Thyroid gland (tissue), 4 donors: ENCODE measurements at places on chromosomes 1 and 21. TPM values are rescaled to one million over a fixed set of nuclear protein-coding genes. Genes with fewer than 3 reads are reported as not detected.

FMO5 gene
- total RNA-seq = 1.7 TPM

ENAH gene
- 24.5 TPM for total RNA-seq

ESRRG gene
- 24.8 TPM for total RNA-seq

TRAF5 gene
- 4.0 TPM for total RNA-seq

FMO3 gene
- total RNA-seq = 0.39 TPM

APCS gene
- not detected for total RNA-seq

- DNase-seq = no peak
Observed at GRCh38 chr1:31626223-31627207, 9.0 kb downstream of the HCRTR1 start.

GRCh38 chr1:20486457-20487235 is 636 bp upstream of the CAMK2N1 start:
- DNase-seq = peak; percentile 71

- no peak for DNase-seq
Observed at GRCh38 chr1:201763455-201764140, 65.4 kb upstream of the IPO9 start.

DNA sequence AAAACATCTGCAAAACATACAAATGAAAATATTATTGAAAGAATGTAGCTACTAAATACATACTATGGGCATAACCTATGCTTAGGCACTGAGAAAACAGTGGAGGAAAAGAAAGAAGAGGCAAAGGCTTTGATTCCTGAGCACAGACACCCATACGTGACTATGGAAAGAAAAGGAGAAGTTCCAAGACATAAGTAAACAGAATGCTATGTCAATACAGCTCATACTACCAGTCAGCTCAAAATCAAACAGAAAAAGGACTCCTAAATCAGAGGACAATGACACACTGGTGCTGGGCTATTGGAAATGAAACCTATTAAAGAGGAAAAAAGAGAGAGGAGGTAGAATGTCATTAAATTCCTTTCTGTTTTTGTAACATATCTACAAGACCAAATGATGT is 225.4 kb downstream of the SMYD3 start:
- no peak for DNase-seq

DNA sequence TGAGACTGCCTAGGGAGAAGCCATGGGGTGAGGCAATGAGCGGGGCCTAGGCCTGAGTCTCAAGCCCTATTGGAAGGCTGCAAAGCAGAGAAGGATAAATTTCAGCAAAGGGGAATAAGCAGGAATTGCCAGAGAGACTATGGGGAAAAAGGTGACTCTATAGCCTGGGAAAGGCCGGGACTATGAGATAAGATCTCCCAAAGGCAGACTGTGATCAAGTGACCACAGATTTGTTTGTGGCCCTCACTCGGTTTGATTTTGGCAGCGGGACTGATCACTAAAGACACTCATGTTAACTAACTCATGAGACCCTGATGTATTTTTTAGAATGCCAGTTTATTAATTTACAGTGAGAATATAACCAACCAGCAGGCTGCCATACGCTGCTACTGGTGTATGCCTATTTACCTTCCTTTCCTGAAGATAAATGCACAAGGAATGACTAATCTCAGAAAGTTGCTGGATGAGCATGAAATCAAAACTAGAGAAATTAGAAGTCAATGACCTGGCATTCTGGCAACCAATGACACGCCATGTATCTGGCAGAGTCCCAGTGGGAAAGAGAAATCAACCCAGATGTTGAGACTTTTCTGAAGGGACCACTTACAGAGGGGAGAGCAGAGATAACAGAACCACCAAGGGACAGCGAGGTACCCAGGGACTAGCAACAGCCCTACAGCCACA is 4.3 kb downstream of the HSF2BP start:
- no peak for DNase-seq

DNA sequence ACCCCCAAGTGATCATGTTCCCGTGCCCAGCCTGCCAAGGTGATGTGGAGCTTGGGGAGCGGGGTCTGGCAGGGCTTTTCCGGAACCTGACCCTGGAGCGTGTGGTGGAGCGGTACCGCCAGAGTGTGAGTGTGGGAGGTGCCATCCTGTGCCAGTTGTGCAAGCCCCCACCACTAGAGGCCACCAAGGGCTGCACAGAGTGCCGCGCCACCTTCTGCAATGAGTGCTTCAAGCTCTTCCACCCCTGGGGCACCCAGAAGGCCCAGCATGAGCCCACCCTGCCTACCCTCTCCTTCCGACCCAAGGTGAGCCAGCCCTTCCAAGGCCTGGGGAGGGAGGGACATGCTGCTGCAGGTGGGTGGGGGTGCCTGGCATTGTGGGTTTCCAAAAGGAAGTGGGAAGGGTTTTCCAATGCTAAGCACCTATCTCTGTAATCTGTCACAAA is 2.3 kb downstream of the TRIM46 start:
- DNase-seq = no peak

DNA sequence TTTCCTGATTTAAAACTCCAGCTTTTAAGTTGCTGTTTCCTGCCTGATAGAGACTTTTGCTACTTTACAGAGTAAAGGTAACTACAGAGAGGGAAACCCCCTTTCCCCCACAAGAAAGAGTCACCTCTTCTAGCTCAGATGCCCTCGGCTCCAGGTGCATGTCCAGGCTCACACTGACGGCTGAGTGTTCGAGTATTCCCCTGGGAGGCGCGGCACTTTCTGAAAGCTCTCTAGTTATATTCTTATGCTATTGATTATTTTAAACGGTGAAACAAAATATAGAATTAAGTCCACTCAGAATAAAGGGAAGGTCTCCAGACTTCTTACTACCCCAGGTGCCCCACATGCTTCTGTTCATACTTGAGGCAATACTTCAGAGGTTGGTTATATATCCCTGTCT is 160.3 kb upstream of the FMN2 start:
- DNase-seq = no peak

DNA sequence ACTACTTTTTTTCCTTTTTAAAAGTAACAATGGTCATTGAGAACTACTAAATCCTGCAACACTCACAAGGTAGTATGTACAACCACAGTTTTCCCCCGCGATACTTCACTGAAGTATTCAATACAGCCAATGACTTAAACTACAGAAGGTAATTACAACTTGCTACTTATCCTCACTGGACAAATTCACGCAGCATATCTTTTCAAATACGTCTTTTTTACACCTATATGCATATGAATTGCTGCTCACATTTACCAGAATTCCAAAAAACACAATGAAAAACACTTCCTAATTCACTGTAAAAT is 12.4 kb downstream of the NRIP1 start:
- no peak for DNase-seq

GRCh38 chr1:228009116-228009827 is 2.5 kb downstream of the WNT3A start:
- DNase-seq = no peak

DNA sequence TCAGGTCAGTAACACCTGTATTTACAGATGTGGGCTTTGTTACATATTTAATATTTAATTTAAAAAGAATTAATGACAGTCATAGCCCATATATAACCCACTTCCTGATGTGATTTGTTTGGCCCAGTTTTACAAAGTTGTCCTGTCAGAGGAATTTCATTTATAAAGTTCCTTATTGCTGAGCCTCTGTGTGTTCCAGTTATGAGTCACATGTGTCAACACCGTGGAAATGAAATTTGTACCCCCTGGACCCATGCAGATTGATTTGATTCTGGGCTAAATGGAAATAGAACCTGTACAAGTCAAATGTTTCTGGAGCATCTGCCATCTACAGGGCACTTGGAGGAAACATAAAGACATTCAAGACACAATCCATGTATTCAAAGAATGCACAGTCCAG is 149.2 kb downstream of the CACNA1E start:
- no peak for DNase-seq

DNA sequence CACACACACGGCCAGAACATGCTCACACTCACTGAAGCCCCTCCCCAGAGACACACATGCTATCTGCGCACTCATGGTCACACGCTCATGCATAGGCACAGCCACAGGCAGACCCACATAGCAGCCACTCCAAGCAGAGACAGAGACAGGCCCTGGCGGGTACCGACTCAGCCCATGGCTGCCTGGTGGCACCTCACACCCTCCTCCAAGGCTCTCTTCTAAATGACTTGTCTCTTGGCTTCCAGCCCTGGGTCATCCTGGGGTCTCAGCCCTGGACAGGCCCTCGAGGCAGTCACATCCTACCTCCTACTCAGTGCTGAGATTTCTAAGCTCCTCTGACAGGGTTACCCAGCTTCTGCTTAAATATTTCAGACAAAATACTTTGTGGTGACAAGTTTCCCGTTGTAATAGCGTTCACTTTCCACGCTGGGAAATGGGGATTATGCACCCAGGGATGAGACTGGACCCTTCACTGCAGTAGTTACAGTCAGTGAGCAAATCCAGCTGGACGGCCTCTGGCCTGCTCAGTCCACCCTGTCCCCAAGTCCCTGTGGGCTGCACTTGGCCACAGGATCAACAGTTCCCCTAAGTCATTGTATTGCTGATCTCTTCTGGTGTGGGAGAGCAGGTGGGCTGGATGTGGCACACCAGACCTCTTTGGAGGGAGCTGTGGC is 2.9 kb upstream of the NFASC start:
- DNase-seq = no peak

GRCh38 chr1:19413999-19414398 is 71.3 kb downstream of the CAPZB start:
- no peak for DNase-seq

DNA sequence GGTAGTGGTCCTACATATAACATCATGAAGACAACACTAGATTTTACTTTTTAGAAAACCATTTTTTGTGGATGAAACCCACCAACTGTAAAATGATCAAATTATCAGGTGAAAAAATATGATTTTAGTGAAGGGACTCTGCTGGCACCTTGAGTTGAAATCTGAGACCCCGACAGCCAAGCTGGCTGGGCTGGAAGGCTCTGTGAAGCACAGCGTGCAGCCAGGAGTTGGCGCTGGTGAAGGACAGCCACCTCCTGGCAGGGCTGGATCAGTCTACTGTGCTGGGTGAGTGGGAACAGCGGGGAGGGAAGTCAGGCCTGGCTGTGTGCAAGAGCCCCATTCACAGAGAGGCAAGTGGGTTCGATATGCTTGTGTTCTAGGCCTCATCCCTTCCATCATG is 47.9 kb downstream of the DDAH1 start:
- no peak for DNase-seq

DNA sequence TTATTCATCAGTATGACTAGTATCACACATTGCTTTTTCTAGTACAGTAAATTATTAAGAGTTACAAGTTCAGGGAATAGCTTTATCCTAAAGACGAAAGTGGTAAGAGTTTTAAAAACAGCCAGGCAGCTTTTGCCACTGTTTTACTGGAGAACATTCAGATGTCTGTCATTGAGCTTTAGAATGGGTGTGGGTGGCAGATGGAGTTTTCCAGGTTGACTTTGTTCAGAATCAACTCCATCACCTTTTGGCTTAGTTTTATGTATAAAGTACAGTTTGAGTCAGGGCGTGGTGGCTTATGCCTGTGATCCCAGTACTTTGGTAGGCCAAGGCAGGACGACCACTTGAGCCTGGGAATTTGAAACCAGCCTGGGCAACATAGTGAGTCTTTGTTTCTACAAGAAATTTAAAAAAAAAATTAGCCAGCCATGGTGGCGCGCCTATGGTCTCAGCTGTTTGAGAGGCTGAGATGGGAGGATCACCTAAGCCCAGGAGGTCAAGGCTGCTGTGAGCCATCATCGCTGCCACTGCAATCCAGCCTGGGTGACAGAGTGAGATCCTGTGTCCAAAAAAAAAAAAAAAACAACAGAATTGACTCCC is 29.9 kb upstream of the PLEKHM2 start:
- DNase-seq = no peak

DNA sequence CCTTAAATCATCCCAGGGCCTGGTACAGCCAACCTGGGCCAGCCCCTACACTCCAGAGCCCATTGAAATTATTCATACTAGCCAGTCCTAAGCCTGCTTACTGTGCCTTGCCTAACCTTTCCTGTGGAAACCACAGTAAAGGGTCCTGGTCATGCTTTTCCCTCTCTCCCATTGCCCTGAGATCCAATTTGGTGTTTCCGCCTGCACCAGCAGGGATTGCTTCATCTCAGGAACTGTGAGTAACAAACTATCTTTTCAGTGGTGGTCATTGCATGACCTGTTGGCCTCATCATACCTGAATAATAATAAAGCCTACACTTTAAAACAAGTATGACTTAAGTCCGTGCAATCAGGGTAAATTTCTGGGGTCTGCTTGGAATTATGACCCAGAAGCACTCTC is 18.7 kb upstream of the GALNT2 start:
- DNase-seq = no peak

DNA sequence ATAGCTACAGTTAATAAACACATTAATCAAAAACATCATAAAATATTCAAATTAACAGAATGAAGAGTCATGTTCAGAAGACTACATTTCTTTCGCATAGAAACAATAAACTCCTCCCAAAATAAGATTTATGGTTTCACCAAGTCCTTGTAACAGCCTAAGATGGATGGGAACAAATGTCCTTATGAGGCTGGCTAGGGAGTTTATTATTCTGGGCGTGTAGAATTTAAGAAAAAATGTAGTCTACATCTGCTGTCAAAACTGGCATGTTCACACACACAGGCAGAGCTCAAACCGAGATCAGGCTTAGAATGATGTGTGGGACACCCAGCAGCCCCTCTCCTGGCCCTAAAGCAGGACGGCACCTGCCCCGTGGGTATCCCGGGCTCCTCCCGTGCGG is 101.1 kb downstream of the NPHP4 start:
- no peak for DNase-seq

DNA sequence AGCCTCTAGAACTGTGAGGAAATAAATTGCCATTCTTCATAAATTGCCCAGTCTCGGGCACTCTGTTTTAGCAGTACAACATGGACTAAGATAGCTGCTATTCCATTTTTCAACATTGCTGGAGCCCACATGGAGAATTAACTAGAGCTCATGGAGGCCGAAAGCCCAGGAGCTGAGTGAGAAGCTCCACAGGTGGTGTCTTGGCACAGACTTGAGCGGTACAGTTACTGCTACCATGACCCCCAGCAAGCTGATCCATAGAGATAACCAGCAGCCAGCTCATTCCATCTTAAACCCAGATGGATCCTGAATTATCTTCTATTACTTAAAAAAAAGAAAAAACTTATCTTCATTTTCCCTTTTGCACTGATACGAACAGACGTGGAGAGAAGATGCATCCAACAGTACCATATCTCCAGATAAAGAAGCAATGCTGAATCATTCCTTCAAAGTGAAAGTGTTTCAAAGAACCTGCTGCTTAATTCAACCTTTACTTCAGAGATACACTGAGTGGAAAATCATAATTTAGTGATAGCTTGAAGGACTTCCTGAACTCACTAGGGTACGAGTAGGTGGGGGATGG is 115.1 kb downstream of the SETD4 start:
- no peak for DNase-seq

DNA sequence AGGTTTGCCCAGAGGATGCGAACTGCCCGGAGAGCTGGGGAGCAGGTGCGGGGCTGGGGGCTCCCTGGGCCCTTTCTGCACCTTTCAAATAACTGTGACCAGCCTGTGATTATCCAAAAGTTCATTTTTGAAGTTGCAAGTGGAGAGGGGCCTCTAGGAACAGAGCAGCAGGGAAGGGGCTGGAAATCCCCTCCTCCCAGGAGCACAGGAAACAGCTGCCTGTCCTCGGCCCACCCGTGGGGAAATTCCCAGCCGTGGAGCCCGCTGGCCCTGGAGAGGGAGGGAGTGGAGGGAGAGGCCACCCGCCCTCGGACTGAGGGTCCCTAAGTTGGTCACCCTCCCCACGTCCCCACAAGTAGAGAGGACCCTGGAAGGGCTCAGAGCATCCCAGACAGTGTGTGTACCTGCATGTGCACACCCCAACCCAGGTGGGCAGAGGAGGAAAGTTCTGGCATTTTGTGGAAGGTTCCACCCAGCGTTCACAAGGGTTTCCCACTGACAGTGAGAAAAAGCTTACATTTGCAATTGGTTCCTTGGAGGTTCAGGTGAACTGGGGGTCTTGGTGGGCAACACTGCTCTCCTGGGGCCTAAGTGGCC is 1.2 kb upstream of the TNFRSF4 start:
- no peak for DNase-seq
